ENCODE measurements at places on chromosomes 12 and 14.

DNA sequence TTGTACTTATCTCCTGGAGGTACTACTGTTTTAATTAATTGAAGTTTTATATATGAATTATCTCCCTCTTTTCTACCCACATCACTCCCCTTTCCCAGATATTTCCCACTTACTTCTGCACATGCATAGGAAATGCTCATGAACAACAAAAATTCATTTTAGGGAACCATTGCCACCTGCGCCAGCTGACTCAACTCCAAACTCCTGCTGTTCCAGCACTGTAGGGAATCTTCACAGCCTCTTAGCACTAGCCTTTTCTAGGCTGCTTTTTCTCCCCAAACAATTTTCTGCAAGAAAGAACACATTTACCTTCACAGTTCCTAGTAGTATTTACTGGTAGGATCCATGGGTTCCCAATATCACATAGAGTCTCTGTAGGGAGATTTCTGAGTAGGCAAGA lies 268.4 kb downstream of the LRFN5 start:
- DNase-seq = no peak

DNA sequence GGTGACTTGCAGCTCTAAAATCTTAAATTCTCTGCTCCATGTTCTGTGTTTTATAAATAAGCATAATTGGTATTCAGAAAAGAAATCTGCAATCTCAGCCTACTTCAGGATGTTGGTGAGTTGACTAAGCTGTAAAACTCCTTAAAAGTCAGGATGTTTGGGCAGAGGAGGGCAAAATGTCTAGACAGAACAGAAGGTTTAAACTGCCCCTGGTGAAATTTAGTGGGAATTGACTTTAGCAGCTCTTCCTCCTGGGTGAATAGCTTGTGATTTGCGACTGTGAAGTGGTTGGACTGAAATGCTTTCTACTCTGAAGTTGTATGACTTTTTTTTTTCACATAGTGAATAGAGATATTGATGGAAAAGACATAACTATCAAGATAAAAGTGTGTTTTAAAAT lies 85.8 kb downstream of the CAND1 start:
- no peak for DNase-seq

DNA sequence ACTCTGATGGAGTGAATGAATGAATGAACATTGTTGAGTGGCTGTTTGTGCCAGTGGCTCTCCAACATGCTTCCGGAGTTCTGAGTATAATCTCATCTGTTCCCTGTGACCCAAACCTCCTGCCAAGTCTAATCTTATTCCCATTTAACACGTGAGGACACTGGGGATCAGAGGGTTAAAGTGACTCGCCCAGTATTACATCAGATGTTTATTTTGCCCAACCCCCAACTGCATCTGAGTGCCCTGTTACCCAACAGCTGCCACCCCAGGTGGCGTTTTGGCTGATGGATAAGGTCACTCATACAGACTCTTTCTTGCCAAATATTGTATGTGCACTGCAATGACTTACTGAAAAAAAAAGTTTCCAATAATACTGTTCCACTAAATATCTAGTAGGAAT lies 210.9 kb downstream of the EXOC5 start:
- DNase-seq = no peak

DNA sequence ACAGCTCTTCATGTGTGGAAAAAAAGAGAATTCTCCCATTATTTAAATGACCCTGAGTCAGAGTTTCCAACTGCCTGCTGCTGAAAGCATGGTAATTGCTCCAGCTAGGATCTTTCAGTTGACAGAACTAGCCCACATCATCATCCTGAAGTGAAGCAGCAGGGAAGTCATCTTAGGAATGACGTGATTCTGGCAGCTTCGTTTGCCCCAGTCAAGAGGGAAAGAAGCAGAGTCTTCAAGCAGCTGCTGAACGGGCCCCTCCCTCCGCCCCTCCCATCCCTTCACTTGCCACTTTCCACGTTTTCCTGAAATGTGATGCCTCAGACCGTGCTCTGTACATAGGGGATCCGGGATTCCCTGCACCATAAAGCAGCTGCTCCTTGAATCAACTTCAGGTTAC lies 455.0 kb upstream of the TMEM132C start:
- DNase-seq = no peak

GRCh38 chr12:132375747-132376463 lies 46.5 kb upstream of the GALNT9 start:
- DNase-seq = no peak
